Subcutaneous preadipocyte (primary cell): ENCODE measurements at places on chromosomes 1 and 21. TPM values are rescaled to one million over a fixed set of nuclear protein-coding genes. Genes with fewer than 3 reads are reported as not detected.

The TEX35 gene
- total RNA-seq, result under 0.01 TPM in 1 of 2 replicates, not detected in the other

The AMY2A gene
- not detected in 2 replicates for total RNA-seq

The DNAJC6 gene
- total RNA-seq, result 1.1 and 1.6 TPM in 2 replicates

The ADORA3 gene
- 0.37 TPM in 1 of 2 replicates, not detected in the other for total RNA-seq

The DIO1 gene
- total RNA-seq, result not detected in 2 replicates

The KANK4 gene
- total RNA-seq, result not detected in 2 replicates

The CYP2J2 gene
- total RNA-seq, result 0.20 and 0.37 TPM in 2 replicates

The NBPF6 gene
- total RNA-seq, result not detected in 2 replicates

The ERRFI1 gene
- 42.6 and 68.0 TPM in 2 replicates for total RNA-seq

The VWA5B1 gene
- not detected in 2 replicates for total RNA-seq

The OR2T11 gene
- total RNA-seq, result not detected in 2 replicates

The ATP1A2 gene
- not detected in 2 replicates for total RNA-seq

The SLC30A10 gene
- total RNA-seq, result not detected in 2 replicates

The TNNI3K gene
- 0.37 and 0.39 TPM in 2 replicates for total RNA-seq

The C1QB gene
- total RNA-seq, result not detected in 2 replicates

The TSSK3 gene
- total RNA-seq, result 1.1 and 1.2 TPM in 2 replicates

The NID1 gene
- total RNA-seq, result 160 and 184 TPM in 2 replicates

The GPR37L1 gene
- not detected in 2 replicates for total RNA-seq

The TEDDM1 gene
- total RNA-seq, result not detected in 2 replicates

The TFF3 gene
- total RNA-seq, result 0.37 TPM in 1 of 2 replicates, not detected in the other

The ZMYND12 gene
- 0.39 and 0.73 TPM in 2 replicates for total RNA-seq

The ACP6 gene
- 2.5 and 4.0 TPM in 2 replicates for total RNA-seq

The PDZK1IP1 gene
- not detected in 2 replicates for total RNA-seq

The C1QA gene
- total RNA-seq, result not detected in 2 replicates

The FALEC gene
- not detected in 2 replicates for total RNA-seq

The ICOSLG gene
- 0.37 and 0.39 TPM in 2 replicates for total RNA-seq

The GBP2 gene
- 2.7 and 15.1 TPM in 2 replicates for total RNA-seq

The TEX38 gene
- not detected in 2 replicates for total RNA-seq

The HSD3B2 gene
- total RNA-seq, result not detected in 2 replicates

The MSH4 gene
- total RNA-seq, result under 0.01 and 0.20 TPM in 2 replicates

The RGSL1 gene
- not detected in 2 replicates for total RNA-seq

The PROK1 gene
- total RNA-seq, result not detected in 2 replicates

The HRNR gene
- not detected in 2 replicates for total RNA-seq

The TNNT2 gene
- total RNA-seq, result not detected in 2 replicates

The EYA3 gene
- total RNA-seq, result 14.3 and 18.4 TPM in 2 replicates

The CELF3 gene
- total RNA-seq, result not detected in 2 replicates

The CFHR2 gene
- total RNA-seq, result not detected in 2 replicates

The GUCA2A gene
- not detected in 2 replicates for total RNA-seq

The CYP4A11 gene
- not detected in 2 replicates for total RNA-seq

The SLAMF6 gene
- not detected in 2 replicates for total RNA-seq

The SPATA46 gene
- not detected in 2 replicates for total RNA-seq

The RXFP4 gene
- total RNA-seq, result not detected in 2 replicates

The CPLANE2 gene
- total RNA-seq, result 8.2 and 8.8 TPM in 2 replicates

The EFNA4 gene
- 0.73 and 1.2 TPM in 2 replicates for total RNA-seq

The CD34 gene
- under 0.01 and 0.39 TPM in 2 replicates for total RNA-seq

The C1orf105 gene
- total RNA-seq, result not detected in 2 replicates

The TCHH gene
- under 0.01 TPM in 2 replicates for total RNA-seq

The FRRS1 gene
- total RNA-seq, result 17.4 and 17.6 TPM in 2 replicates
